Stimulated activated CD4-positive, alpha-beta T cell treated with anti-CD3 and anti-CD28 coated beads, Interleukin-1b, Interleukin-23, amount 100 ng/mL, for 1 hour (primary cell): ENCODE measurements at places on chromosomes 12 and 14.
A peak's percentile ranks its signal among the peaks of the same experiment; 100 is the strongest.

DNA sequence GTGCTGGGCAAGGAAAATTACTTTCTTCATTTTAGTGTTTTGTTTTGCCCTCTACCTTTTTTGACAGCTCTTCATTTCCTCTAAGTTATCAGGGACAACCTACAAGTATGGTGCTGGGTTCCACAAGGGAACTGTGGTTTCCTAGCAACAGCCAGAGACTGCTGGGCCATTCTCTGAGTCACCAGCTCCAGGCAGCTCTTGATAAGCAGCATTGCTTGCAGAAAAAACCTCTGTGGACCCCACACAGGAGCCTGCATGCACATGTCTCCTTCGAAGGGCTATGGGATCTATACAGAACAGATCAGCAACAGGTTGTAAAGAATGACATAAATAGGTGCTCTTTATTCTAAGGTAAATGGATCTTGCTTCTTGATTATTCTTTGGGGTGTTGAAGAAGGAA, 81.0 kb upstream of the CCDC196 start:
- DNase-seq: no peak

- peak; percentile 87 for DNase-seq
These were observed at the start of gene KLC1 for GRCh38 chr14:103628684-103629502. KLC1 (plus strand) TSS chr14:103629211; CDS start chr14:103654565, 25,354 bp downstream.

DNA sequence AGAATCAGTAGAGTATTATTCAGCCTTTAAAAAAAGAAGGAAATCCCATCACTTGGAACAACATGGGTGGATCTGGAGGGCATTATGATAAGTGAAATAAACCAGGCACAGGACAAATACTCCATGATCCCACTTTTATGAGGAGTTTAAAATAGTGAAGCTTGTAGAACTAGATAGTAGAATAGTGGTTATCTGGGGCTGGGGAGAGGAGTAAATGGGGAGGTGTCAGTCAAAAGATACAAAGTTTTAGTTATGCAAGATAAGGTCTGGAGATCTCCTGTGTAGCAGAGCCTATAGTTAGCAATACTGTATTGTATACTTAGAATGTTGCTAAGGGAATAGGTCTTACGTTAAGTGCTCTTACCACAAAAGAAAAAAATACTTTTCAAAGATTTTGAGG, 64.9 kb downstream of the RIC8B start:
- DNase-seq: no peak

GRCh38 chr14:77143071-77143470, 1.5 kb upstream of the ZDHHC22 start:
- no peak for DNase-seq

- DNase-seq: no peak
These were observed 81.1 kb downstream of the ZFP36L1 start for GRCh38 chr14:68711561-68712309.

DNA sequence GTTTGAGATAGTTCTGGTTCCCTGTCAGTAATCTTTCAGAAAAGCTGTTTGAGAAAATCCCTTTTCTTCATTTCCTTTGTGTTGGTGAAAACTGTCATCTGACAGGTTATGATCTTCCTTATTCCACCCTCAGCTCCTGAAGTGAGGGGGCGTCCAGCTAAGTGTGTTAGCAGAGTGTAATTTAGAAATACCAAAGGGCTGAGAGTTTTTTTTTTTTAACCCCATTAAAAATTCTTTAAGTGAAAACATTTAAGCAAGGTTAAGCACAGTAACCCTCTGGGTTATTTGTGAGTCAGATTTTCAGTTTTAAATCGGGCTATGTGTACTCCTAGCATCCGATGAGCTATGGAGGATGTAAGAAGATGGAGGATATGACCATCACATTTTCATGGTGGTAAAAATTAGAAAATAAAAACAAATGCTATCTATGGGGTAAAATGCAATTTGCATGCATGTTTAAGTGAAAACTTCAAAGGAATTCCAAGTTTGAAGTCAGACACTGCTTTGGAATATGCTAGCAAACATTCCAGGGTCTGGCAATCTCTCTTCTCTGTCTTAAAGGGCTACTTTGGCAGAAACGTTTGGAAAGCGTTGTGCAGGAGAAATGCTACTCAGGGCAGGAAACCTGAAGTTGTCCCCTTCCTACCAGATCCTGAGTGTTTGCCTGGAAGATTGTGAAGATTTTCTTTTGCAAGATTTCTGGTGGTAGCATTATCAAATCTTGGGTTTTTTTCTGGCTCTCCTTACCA, 197.0 kb upstream of the PRICKLE1 start:
- no peak for DNase-seq

DNA sequence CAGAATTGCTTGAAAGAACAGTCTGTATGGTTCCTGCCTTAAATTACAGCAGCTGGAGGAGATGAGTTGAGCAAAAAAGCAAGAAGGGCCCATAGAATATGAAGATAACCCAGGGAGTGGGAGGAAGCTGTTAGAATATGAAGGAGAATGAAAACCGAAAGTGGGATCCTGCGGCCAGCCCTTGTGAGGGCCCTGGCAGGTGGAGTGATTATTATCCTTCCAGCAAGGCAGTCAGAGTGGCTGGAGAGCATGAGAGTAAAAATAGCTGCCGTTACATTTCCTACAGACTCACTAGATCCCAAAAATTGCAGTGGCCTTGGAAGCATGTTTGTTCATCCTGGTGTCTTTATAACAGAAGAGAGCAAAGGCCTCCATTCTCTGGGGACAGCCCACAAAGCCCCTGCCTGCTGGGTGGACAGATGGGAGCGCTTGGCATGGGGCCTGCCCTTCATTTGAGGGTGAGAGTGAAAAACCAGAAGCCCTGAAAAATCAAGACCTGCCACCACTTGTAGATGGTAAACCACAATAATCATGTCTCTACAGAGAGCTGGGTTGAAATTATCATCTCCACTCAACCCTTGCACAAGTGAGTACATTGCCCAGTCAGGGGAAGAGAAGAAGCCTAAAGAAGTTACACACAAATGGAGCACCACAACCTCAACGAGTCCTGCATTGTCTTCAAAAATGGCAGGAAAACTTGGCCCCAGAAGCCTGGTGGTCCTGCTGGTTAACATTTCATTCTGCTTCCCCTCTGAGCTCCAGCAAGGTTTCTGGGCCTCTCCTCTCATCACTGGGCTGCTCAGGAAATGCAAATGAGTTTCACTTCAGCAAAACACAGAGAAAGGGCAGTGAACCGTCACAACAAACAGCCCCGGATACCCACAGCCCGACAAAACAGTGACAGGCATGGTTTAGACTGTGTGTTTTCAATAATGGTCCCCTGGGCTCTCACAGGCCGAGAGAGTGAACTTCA, 20.5 kb downstream of the ZDHHC22 start:
- DNase-seq: no peak

GRCh38 chr12:127546721-127547505, 720.1 kb upstream of the TMEM132C start:
- no peak for DNase-seq

DNA sequence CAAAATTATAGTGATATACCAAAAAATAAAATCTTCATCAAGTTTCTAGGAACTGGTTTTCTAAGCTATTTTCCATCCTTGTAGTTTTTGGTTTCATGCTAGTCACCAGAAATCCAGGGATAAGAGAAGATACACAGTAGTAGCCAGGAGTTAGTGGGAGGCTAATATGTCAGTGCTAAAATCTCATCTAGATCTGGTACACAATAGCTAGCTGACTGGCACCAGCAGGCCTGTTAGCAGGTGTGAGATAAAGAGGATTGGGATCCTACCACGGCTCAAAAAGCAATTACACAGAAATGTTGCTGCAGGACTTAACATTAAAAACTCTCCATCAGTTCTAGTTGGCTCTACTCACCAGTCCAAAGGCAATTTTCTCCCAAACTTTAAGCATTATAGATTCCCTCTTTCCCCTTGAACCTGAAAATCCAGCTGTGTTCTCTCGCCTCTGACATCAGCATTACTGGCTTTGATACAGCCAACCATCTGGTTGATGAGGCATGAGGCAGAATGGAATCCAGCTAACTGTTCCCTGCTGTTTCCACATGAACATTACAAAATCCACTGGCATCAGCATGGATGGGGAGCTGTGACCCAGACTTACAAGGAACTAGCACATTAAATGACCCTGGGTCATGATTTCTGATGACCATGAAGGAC, 41.8 kb upstream of the CCDC196 start:
- no peak for DNase-seq

DNA sequence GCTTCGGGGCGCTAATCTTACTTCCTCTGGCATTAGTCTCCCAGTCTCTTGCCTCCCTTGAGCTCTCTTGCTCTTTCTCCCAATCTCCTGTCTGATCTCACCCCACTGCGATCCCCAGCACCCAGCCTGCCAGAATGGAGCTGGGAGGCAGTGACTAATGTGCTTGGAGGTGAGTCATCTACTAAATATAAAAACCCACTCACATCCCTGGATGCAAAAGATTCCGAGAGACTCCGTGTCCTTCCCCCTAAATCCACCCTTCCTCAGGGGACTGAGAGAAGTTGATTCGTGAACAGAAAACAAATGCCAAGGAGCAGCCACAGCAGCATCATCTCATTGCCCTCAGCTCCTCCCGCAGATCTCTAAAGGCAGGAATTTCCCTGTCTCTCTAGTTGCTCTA, 45.7 kb upstream of the KCNA5 start:
- no peak for DNase-seq

GRCh38 chr14:21703357-21704326, 30.0 kb upstream of the OR4E1 start:
- DNase-seq: no peak

DNA sequence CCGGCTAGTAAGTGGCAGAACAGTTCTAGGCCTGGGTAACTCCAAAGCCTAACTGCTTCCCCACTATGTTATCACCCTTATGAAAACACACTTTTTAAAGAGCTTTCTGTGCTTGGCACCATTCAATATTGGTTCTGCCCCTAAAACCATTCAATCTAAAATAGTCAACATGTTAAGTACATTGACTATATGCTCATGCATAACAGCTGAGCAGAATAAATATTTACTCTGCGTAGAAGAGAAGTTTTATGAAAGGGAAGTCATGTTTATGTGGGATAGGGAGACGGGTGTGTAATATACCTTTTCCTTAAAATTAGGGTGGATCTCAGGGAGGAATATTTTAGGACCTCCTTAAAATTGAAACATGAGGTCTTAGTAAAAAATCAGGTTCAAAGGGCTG, 80.5 kb downstream of the SAMD4A start:
- DNase-seq: no peak

DNA sequence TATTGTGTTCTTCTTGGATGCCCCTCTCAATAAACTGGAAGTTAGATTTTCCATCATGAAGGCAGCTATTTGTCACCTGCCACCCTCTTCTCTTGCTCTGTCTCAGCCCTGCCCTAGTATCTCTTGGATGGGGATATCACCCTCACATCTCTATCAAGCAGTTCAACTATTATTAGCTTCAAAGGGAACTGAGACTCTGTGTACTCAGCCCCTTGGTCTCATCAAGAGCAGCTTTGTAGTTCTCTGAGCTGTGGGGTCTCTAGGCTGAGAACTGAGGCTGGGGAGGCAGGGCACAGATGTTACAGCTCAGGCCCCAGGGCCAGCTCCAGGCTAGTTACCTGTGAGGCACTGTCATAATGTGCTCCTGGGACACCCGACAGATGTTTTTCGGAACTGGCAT, 130.3 kb downstream of the DAD1 start:
- no peak for DNase-seq

- peak; percentile 51 for DNase-seq
These were observed 46.7 kb downstream of the LRRC74A start for GRCh38 chr14:76872796-76873432.

GRCh38 chr14:69648480-69649451, 37.4 kb downstream of the SUSD6 start:
- no peak for DNase-seq

DNA sequence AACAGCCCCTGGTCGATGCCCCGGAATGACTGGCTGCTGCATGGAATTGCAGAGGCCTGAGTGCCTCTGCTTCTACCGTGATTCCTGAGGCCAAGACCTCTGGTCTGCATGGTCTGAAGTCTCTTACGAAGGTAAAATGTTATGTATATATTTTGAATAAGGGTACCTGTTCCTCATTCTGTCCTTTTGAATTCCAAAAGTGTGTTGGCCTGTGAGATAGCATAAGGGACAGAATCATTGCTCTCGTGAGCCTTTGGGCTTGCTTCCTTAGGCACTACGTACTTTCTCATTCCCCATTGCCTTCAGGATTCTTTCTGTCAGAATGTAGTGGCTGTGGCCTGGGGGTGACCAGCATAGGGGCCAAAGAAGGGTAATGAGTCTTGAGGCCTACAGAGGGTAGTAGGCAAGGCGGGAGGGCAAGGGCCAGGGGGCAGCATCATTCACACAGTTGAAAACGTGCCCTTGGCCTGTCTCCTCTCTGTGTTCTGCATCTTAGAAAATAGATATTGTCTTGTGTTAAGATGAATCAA, 19.5 kb downstream of the TRAF3 start:
- no peak for DNase-seq

GRCh38 chr12:15278816-15279658, 43.3 kb upstream of the PTPRO start:
- DNase-seq: no peak

DNA sequence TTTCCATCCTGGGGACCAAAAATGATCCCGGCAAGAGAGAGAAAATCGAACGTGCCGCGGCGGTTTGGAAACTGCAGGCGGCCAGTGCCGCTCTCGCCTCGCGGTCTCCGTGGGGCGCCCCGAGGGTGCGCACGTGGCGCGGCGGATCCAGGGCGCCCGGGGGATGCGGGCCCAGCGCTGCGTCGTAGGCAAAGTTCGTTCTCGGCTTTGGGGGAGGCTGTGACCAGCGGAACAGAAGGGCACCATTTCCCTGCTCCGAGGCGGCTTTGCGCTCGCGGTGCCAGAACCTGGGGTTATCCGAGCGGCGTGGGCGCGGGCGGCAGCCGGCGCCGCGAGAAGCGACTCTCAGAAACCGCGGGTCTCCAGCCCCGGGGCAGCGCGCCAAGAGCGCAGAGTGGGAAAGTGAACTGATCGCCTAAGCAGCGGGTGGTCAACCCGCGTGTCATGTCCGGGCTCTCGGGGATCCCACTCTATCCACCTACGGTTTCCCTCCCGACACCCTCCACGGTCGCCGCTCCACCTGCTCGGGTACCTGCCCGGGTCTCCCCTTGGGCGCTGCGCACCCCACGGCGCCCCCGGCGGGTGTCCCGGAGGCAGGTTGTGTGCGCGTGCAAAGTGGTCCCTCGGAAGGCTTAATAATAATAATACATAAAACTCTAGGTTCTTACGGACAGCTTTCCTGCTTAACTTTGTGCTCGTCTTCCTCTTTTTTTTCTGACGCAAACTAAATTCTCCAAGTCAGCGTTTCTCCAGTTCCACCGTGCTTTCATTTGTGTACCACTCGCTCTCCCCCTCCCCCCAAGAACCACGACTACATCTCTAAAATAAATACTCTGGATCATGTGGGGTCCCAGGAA, 1.2 kb downstream of the ESRRB start:
- no peak for DNase-seq
